NCI-H1105 treated with DMSO at 0.1 percent for 48 hours (cell line): ENCODE measurements at places on chromosomes 5 and 9.

- DNase-seq: no peak
Observed at GRCh38 chr9:131971482-131972074, 108.1 kb downstream of the MED27 start.

- no peak for DNase-seq
Observed at GRCh38 chr5:158499075-158499891, 600.4 kb downstream of the EBF1 start.

- DNase-seq: peak; percentile 81
Observed at GRCh38 chr9:130382636-130383349, 62.0 kb upstream of the ASS1 start.

DNA sequence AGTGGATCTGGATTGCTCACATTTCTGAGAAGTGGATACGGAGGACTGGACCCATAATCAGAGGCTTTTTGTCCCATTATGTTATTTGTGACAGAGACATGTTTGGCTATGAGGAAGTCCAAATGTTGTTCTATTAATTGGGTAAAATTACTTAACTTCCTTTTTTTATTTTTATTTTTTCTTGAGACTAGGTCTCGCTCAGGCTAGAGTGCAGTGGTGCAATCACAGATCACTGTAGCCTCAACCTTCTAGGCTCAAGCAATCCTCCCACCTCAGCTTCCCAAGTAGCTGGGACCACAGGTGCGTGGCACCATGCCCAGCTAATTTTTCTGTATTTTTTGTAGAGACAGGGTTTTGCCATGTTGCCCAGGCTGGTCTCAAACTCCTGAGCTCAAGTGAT, 11.9 kb upstream of the PGGT1B start:
- no peak for DNase-seq

- DNase-seq: peak; percentile 22
Observed at GRCh38 chr9:38026021-38026809, 42.8 kb downstream of the SHB start.

DNA sequence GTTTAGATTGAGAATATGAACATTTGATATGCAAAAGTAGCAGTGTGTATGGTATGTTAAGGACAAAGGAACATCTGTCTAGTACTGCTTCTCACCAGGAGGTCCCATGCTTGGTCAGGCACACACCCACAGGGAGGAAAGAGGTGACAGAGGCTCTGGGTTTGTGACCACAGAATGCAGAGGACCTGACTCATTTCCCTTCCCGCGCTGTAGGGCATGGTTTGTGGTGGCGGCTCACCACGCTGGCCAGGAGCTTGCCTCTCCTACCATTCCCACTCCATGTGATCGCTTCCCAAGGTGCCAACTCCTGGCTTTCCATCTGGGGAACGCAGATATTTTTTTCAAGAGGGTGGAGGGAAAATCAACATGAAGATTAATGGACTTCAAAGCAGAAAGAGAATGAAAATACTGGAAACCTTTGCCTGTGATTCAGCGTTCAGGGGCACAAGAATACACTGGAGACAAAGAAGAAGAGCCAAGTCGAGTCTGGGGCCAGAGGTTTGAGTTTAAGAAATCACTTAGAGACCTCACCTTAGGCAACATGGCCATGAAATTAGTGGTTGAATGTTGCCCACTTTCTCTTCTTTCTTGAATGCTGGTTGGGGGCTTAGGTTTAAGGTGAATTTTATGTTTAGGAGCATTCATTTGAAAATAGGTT, 477.8 kb downstream of the CCDC171 start:
- DNase-seq: no peak

- no peak for DNase-seq
Observed at GRCh38 chr5:178826216-178826615, 33.5 kb upstream of the ZNF354B start.

DNA sequence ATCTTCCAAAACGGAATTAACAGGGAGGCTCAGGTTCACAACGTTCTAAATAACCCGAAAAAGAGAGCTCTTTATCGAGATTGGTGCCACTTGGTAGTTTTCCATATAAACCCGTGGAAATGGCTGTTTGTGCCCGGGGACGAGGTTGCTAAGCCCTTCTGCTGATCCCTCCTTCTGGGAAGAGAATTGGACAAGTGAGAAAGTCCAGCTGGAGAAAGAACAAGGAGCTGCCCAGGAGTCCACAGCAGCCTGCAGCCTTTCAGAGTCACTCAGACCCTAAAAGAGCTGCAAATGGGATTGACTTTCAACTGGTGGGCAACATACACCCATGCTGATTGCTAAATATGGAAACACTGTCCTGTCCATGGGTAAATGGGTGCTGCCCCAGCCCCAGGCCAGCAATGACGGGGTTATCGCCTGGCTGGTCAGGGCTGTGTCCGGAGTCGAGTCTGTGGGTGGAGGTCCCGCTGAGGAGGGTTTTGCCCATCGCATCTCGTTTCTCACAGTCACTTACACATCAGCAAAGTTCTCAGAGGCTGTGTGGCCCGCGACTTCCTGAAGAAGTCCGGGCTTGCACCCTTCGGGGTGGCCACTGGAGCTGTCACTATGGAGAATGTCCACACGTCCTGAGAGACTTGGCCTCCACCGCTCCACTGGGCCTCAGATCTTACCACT, 40.7 kb upstream of the HSD17B3 start:
- no peak for DNase-seq

DNA sequence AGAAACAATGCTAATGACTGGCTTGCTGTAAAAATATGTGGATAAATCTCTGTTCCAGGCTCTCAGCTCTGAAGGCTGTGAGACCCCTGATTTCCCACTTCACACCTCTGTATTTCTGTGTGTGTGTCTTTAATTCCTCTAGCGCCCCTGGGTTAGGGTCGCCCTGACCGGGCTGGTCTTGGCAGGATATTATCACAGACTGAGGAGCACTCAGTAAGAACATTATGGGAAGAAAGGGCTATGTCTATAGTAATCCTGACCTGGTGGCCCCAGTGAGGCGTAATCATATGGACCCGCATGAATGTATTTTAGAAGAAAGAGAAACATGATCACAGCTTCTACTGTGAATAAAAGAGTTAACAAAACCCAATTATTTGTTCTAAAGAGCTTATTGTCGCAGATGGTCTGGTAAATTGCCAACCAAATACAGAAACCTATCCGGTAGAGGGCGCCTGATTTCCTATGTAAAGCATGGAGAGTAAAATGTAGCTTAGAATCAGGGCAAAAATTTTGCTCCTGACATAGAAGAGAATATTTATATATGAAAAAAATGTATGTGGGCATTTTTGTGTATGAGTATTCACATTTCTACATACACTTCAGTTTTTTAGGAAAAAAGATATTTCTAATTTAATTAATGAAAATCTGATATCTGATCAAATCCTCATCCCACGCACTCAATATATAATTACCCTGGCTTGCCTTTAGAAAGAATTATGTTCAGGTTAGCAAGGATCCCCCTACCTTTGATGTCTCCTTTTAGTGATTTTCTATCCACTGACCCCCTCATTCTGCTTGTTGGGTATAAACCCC, 5.8 kb upstream of the IFNA1 start:
- peak; percentile 38 for DNase-seq

GRCh38 chr9:98345011-98345410, 89.6 kb upstream of the TBC1D2 start:
- DNase-seq: no peak

DNA sequence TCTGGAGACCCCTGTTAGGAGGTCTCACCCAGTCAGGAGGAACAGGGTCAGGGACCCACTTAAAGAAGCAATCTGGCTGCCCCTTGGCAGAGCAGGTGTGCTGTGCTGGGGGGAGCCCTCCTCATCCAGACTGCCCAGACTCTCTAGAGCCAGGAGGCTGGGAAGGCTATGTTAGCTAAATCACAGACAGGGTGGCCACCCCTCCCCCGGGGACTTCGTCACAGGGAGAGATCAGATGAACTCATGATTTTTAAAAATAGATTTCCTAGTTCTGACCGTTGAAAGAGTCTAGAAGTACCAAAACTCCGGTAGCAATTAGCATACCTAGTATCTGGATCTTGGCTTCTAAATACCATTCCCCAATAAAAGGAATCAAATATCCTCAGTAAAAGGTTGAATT, 35.0 kb upstream of the FOXB2 start:
- no peak for DNase-seq

- DNase-seq: no peak
Observed at GRCh38 chr9:107635803-107636174, 146.2 kb upstream of the KLF4 start.

DNA sequence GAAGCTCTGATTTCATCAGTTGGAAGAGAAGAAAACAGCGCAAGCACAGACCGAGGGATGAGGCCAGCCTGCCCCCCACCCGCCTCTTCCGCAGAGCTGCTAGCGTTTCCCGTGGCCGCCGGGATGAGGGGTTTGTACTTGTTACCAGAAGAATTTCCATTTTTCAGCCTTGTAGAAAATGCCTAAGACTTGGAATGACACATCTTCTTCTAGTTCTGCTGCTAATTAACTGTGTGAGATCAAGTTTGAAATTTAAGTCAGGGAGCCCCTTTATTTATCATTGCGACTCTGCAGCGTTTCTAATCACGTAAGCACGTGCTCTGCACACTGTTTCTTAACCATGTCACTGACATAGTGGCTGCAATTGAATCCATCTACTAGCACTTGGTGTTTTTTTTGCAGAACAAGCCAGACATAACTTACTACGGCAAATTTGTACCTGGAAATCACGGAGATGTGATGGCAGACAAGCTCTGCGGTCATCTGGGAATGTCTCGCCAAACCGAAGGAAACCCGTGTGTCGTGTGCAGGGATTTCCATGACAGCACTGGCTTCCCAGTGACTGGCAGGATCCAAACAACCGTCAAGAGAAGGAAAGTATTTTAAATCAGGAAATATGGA, 41.8 kb upstream of the ROR2 start:
- DNase-seq: no peak

DNA sequence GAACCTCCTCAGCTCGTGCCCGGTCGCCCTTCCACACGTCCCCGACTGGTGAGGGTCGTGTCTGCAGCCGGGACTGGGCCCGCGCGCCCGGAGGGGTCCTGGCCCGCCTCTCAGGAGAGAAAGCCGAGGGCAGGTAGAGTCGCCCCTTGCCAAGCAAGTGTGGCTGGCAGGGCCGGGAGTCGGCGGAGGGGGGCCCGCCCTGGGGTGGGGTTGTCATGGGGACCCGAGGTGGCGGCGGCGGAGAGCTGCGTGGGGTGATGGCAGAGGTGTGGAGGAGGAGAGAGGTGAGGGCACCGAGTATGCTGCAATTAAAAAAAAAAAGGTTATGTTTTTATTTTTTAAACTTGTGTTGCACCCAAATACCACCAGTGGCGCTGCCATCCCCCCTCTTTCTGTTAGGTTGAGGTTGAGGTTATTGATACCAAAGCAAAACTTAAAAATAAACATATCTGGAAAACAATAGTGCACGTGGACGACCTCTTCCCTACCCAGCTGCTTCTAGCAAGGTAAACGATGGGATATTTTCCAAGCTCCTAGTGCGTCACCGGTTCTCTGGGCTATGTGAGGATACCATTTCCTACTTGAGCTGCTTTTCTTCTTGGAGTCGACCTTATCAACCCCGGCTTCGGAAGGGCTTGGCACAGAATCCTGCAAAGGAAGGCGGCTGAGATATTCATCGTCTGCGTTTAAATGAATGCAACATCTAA, 660 bp downstream of the SCAMP1 start:
- DNase-seq: peak; percentile 63

- DNase-seq: no peak
Observed at GRCh38 chr5:174827558-174827957, 103.2 kb downstream of the MSX2 start.

DNA sequence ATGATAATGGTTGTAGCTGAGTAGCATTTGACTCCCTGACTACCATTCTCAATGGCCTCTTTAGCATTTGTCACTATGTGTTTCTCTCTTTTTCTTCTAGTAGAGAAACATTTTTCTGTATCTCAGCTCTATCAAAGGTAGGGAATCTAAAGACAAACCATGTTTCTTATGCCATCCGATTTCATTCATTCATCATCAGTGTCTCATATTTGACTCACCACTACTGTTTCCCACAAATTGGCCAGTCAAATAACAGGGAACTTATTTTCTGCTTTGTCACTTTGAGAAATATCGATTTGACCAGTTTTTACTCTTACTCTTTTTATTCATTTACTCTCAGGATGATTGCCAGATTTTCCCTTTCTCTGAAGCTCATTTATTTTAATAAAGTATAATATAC, 282.3 kb downstream of the TMEM167A start:
- no peak for DNase-seq

DNA sequence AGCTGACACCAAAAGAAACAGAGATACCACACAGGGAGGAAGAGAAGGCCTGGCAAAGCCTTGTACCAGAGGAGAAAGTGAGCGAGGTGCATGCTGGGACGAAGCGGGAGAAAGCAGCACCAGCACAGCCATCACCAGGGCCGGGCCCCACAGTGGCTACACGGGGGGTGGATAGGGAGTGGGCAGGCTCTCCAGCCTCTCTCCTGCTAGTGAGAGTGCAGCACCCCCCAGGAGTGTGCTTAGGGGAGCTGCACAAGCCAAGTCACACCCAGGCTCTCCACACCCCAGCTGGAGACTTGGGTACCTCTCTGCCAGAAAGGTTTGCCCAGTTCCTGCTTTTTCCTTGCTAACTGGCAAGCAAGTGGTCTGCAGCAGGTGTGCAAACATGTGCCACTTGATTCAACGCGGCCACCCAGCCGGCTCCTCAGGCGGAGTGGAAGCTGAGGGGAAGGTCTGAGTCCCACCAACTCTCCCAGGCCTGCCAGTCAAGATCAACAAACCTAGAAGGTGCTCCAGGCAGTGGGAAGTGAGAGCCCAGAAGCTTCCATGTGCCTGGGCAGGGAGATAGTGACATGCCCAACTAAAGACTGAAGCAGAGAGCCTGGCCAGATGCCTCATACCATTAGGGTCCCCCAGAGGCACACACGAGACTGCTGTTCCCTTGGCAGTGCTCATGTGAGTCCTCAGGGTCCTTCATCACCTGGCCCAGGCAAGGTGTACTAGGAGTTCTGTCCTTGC, 39.9 kb downstream of the BICD2 start:
- peak; percentile 53 for DNase-seq
